Suppressor macrophage treated with lipopolysaccharide for 1 hour (primary cell): ENCODE measurements at places on chromosomes 4 and X.

DNA sequence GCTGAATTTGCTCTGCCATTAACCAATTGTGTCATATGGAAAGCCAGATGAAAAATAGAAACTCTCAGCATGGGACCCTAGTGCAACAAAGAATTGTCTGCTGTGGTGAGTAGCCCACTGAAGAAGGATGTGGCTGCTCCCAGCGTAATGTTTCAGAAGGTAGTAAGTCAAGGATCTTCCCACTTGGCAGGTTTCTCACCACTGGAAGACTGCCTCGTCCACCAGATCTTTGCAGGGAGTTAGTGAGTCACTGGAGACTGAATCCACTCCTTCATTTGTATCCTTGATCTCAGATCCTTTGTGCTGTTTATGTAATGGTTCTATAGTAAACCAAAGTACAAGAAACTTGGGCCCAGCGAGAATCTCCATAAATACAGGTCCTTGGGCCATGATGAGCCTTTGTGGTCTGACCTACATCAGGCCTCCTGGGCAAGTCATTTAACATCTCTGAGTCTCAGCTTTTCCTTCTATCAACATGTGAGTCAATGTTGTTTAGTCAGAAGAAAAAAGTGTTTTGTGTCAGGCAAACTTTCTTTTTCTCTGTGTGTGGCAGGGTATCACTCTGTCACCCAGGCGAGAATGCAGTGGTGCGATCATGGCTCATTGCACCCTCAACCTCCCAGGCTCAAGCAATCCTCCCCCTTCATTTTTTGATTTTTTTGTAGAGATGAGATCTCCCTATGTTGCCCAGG is 78.0 kb upstream of the CCDC160 start:
- DNase-seq = no peak

DNA sequence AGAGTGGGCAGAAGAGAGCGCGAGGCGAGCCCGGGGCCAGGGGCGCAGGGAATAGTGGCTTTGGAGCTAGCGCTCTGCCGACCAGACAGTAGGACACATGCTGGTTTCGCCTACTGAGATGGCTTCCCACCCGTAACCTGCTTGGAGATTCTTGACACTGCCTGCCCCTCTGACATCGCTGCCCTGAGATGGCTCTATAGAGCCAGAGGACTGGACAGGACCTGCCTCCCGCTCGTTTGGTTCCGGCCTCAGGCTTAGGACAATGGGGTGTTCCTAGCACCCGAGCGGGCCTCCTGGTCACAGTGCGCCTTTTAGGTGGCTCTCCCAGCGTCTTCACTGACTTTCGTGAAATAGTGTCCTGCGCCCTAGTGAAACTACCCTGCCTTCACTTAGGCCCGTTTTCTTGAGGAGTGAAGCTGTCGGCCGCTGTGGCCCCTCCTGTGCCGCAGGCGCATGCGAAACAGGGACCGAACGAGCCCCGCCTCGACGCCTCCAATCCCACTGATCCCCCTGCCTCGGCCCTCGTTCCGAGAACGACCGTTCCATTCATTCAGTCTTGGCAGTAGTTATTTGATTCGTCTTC is 608 bp downstream of the TAF1 start:
- DNase-seq = peak; percentile 39

DNA sequence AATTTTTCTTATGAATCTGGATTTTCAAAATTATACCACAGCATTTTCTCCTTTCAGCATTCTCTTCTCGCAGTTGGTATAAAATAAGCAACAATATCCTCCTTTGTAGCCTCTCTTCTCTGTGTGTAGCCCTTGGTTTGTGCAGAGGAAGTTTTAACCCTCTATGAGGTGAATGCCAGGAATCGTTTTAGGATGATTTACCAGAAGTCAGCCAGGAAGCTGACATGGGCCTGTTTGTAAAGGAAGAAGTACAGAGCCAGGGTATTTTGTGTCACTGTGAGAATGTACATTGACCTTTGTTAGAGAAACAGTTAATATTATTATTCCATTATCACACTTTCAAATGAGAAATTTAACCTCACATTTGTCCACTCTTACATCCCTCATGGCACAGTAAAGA is 88.9 kb upstream of the RPL34 start:
- DNase-seq = no peak

DNA sequence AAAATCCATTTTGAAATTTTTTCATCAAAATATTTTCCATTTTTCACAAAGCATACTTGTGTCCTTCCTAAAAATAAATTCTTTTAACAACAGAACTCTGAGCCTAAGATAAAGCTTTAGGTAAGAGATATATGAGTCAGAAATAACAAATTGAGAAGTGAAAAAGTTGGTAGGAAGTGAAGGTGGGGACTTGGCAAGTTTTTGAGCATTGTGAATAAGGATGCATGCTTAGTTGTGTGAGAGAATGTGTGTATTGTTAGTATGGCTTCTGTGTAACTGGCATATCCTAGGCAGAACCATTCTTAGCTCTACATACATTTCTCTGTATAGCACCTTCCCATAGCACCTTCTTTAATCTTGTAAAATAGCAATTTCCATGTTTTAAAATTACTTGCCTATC is 6.8 kb downstream of the ASB5 start:
- DNase-seq = no peak

DNA sequence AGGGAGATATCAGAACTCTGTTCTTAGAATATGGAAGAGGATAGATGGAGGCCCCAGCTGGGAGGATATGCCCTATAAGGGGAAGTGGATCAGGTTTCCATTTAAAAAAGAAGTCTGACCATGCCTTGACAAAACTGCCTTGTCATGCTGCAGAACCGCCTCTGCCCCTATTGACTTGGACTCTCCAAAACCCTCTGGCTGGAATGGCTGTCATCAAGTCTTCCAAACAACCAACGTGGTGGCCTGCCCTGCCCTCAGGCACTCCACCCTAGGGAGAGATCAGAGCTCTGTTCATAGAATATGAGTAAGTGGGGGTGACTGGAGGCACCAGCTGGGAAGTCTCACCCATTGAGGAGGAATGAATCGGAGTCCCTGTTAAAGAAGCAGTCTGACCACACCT is 114.9 kb downstream of the VSIG4 start:
- peak; percentile 27 for DNase-seq

DNA sequence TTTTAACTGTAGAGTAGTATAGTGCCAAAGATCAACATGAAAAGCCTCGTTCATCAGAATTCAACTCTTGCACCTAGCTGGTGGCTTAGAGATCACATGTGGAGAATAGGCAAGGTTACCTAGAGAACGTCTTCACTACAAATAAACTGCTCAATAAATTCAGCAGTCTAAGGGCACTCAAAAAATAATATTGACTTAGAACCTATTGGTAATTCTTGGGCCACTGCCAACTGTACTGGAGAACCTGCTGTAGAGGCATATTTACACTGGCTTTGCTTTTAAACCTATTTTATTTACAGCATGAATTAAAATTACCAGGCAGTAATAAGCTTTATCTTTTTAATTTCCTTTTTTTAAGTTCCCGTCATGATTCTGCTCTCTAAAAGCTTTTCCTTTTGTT is 343.7 kb downstream of the PDHA2 start:
- DNase-seq = no peak

- peak; percentile 83 for DNase-seq
Measured at GRCh38 chrX:30283456-30284200, 25.6 kb downstream of the NR0B1 start.

DNA sequence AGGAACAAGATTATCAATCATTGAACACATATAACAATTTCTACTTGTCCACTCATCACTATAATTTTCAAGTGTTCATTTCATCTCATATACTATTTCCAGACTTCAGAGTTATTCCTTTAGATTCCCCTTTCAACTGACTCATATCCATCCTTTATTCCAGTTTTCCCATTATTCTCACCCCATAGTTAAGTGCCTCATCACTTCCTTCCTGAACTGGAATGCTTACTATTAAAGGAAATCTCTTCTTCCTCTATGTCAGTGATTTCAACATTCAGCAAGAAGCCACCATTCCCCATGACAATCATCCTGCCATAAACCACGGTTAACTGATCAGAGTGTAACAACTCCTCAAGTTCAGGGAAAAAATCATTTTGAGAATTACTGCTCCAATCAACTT is 198.9 kb downstream of the FBXO8 start:
- DNase-seq = no peak

- DNase-seq = no peak
Measured at GRCh38 chr4:22870847-22871449, 178.2 kb downstream of the GBA3 start.

DNA sequence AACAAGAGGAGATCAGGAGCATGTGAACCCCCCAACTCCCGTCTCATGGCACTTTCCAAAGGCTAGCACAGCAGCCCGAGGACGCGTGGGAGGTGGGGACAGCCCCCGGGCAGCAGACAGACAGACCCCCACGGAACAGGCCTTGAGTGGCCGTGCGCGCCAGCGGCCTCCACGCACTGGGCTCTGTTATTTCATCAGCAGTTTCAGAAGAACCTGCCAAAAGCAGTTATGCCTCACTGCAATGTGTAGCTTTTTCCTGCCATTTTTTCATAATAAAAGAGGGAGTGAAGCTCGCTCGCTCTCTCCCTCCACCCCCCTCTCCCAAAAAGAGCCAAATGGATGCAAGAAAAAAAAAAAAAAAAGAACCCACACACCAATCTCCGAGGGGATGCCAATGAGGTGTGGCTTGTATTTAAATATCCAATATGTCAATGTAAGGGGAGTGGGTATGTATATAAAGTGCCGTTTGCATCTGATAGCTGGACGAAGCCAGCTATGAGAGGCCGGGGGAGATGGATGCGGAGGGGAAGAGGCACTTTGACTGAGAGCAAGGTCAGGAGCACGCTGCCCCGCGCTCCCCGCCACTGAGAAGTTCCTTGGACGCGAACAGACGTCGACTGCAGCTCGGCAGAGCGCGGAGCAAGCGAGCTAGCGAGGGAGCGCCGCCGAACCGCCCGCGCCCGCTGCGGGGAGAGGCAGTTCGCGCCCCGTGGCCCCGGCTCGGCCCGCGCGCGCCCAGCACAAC is at the start of gene FGF16:
Gene FGF16 (plus strand): TSS at position 482 of the 745 bp plus-strand sequence. CDS start 286 bp downstream, outside the sequence.
- DNase-seq = no peak

DNA sequence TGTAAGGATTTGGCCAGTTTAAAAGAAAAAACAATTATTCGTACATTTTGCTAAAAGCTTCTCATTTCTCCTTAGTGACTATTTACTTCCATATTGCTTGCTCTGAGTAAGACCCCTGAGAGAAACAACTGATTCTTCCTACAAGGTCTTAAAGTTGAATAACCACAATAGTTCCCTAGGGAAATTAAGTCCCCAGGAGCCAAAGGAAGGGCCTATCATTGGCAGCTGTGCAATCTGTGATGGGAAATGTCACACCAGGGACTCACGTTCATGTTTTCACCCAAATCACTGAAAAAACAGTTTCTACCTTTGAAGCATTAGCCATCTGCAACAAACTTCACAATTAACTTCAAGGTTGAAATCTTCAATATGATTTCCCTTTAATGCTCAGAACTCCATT is 66.7 kb downstream of the JADE1 start:
- no peak for DNase-seq

- DNase-seq = no peak
Measured at GRCh38 chrX:10542586-10542985, 77.8 kb downstream of the MID1 start.

- no peak for DNase-seq
Measured at GRCh38 chr4:21885770-21886169, 62.8 kb downstream of the KCNIP4 start.

DNA sequence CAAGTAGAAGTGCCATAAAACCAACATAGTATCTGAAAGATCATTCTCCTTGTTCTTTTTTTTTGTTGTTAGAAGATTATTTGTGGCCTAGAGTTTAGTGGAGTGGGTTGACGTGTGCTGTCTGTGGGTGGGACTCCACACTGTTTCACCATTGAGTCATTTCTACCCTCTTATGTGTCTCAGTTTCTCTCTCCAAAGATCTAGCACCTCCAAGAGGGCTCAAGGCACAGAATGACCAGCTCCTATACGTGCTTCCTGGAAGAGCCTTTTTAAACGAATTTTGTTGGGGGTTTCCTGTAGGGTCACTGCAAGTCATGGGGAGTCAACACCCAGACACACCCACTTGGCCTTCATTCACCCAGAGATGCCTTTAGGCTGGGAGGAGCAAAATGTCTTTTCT is 150.1 kb downstream of the KLF8 start:
- DNase-seq = no peak

DNA sequence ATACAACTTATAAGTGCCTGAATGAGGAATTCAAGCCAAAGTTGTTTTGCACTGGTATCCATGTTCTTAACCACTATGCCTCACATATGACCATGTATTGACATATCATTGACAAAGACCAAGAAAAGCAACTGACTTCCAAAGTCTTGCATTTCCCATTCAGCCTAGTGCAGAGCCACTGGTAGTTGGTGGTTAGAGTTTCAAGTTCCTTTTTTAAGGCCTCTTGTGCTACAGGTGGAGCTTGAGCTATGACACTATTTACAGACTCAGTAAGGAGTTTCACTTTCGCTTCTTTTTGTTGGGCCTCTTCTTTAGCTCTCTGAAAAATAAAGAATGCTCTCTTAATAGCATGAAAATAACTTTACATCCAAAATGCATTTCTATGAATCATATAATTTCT is 763.0 kb downstream of the DMD start:
- DNase-seq = peak; percentile 22

- DNase-seq = no peak
Measured at GRCh38 chr4:144450526-144450925, 195.4 kb upstream of the HHIP start.

DNA sequence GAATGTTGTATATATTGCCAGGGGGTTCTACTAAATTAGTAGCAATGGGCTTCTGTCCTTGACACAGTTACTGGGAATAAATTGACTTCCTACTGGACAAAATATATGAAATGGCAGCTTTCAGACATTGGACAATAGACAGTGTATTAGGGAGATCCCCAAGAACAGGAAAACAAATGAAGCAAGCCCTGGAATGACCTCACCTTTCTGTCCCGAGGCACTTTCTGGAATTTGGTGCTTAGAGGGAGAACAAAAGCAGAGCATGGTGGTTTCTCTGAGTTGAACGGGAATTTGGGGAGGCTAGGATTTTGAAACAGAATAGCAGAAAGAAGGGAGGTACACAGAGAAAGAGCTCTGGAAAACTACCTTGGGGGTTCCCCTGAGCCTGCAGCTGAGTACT is 187.7 kb upstream of the MAGEB2 start:
- DNase-seq = no peak

DNA sequence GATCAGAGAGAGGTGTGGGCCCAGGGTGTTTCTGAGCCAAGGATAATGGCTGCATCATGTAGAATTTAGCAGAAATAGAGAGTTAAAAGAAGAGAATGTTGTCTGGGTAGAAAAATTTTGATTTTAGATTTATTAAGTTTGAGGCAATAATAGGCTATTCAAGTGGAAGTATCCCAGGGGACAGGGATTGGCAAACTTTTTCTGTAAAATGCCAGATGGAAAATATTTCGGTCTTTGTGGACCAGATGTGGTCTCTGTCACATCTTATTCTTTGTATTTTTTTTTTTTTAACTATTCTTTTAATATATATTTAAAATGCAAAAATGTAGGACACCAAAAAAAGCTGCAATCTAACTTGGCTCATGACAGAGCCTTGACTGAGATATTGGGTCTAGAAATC is 33.1 kb downstream of the IL15 start:
- no peak for DNase-seq
